ENCODE measurements at places on chromosomes 4 and X.
A peak's percentile ranks its signal among the peaks of the same experiment; 100 is the strongest.

- no peak for DNase-seq
Observed at GRCh38 chr4:112448306-112449132, 67.5 kb downstream of the NEUROG2 start.

DNA sequence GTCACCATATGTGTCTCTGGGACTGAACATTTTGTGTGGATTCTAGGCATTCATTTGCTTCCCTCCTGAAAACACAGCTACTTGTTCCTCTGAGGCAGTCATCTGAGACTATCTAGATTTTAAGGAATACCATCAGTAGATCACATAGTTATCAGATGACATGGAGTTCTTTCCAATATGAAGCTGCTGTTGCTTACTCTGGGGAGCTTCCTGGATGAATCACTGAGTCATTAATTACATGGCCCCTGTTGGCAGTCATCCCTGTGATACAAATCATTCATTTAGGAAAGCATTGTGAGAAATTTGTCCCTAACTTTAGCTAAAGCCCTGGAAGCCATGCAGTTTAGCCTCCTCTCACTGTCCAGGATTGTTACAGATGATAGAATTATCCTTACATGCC lies 98.2 kb upstream of the ARSJ start:
- no peak for DNase-seq

- DNase-seq = no peak
Observed at GRCh38 chrX:153909980-153910360, 5.5 kb downstream of the AVPR2 start.

DNA sequence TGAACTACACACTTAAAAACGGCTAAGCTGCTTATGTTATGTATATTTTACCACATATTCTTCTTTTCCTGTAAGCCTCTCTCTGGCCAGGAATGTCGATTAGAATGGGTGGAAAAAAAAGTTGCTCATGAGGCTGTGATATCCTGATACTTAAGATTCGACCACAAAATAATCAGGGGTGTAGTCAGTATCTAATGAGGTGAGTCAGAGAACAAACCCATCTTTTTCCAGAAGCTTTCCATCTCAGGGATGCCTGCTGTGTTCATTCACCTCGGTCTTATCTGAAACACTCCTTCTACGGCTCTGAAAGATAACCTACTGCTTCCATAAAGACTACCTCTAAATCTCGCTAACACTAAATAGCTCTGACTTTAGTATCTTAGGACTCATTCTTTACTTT lies 142.7 kb upstream of the MAP3K15 start:
- DNase-seq = no peak

DNA sequence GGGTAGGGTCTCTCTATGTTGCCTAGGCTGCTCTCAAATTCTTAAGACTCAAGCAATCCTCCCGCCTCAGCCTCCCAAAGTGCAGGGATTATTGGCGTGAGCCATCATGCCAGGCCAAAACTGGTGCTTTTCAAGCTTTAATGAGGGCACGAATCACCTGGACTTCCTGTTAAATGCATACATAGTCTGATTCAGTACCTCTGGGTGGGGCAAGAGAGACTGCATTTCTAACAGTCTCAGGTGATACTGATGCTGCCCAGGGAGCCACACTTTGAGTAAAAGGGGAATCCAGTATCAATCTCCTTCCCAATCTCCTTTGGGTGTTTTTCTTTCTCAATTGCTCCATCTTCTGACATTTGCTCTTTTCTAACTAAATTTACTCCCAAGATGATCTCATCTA lies 96.5 kb downstream of the SH3RF1 start:
- DNase-seq = no peak

DNA sequence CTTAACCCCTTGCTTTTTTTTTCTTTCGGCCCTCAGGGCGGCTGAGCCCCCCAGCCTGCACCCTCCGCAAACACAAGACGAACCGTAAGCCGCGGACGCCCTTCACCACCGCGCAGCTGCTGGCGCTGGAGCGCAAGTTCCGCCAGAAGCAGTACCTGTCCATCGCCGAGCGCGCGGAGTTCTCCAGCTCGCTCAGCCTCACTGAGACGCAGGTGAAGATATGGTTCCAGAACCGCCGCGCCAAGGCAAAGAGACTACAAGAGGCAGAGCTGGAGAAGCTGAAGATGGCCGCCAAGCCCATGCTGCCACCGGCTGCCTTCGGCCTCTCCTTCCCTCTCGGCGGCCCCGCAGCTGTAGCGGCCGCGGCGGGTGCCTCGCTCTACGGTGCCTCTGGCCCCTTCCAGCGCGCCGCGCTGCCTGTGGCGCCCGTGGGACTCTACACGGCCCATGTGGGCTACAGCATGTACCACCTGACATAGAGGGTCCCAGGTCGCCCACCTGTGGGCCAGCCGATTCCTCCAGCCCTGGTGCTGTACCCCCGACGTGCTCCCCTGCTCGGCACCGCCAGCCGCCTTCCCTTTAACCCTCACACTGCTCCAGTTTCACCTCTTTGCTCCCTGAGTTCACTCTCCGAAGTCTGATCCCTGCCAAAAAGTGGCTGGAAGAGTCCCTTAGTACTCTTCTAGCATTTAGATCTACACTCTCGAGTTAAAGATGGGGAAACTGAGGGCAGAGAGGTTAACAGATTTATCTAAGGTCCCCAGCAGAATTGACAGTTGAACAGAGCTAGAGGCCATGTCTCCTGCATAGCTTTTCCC lies 3.4 kb downstream of the MSX1 start:
- no peak for DNase-seq

DNA sequence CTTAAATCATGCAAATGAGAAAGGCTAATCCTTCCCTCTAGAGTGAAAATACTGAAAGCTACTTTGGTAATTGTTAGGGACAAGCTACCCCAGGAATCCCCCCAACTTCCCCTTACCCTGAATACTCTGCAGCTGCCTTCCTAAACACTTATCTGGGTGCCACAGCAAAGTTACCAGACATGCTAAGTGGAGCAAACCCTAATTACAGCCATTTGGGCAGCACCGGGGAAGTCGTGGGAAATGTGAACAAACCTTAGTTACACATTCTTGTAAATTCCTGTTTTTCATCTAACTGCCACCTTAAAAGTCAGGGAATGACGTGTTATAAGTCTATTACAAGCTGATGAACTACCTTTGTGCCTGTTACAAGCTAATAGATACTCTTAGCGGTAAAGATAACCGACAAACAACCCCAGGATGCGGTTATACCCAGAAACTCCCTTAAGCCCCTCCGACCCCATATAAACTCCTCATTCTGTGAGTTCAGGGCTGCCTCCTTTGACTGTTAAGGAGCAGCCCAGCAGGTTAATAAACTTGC lies 66.0 kb upstream of the PLAC8 start:
- no peak for DNase-seq

GRCh38 chr4:40055511-40055862 lies 1.2 kb upstream of the N4BP2 start:
- no peak for DNase-seq

DNA sequence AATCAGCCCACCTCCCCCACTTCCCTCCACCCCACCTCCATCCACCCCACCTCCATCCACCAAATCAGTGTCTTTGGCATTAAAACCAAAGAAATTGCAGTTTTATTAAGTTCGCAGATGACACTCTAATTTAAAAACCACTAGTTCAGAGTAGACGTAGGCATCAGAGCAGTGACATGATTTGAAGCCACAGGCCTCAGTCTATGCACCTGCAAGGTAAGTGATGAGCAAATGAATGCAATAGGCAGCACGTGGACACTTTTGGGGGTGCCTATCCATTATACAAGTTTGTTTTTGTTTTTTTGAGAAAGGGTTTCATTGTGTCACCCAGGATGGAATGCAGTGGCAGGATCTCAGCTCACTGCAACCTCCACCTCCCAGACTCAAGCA lies 88.0 kb upstream of the TRIM2 start:
- no peak for DNase-seq

GRCh38 chrX:9955506-9955905 lies 11.7 kb upstream of the CLDN34 start:
- DNase-seq = no peak

DNA sequence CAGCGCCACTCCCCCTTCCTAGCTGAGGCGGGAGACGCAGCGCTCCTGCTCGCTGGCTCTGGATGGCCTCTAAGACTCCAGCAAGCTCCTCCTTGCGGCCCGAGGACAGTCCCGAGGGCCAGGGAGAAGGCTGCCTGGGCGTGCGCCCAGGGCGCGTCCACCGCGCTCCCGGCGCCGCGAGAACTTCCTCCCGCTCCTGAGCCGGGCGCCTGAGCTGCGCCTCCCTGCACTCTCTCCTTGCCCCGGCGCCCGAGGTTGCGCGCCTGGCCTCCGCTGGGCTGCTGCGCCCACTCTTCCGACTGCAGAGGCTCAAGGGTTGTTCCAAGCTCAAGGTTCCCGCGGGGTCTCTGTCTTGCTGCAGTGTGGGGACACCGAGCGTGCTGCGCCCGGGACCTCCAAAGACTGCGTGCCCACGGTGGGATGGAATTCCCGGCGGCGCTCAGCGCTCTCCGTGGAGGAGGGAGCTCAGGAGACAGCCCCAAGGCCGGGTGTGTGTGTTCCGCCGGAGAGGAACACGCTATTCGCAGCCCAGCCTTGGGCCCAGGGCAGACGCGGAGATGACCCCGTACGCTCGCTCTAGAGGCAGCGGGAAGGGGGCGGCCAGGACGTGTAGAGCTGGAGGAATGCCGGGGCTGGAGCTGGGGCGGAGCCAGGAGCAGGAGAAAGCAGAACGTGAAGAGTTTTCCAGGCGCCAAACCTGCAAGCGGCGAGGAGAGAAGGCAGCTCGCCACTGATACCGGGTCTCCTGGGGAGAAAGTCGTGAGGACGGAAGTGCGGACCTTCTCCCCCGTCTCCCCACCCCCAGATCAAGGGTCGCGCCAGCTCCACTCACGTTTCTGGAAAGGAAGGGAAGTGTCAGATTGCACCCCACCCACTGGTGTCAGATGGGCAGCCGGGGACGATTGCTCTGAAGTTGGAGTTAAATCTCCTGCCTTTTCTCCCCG lies at the start of gene ARHGAP6:
Gene ARHGAP6, minus strand, starts transcription at position 753 of the 944 bp plus-strand sequence. CDS start 1,092 bp downstream, outside the sequence.
- peak; percentile 5 for DNase-seq

DNA sequence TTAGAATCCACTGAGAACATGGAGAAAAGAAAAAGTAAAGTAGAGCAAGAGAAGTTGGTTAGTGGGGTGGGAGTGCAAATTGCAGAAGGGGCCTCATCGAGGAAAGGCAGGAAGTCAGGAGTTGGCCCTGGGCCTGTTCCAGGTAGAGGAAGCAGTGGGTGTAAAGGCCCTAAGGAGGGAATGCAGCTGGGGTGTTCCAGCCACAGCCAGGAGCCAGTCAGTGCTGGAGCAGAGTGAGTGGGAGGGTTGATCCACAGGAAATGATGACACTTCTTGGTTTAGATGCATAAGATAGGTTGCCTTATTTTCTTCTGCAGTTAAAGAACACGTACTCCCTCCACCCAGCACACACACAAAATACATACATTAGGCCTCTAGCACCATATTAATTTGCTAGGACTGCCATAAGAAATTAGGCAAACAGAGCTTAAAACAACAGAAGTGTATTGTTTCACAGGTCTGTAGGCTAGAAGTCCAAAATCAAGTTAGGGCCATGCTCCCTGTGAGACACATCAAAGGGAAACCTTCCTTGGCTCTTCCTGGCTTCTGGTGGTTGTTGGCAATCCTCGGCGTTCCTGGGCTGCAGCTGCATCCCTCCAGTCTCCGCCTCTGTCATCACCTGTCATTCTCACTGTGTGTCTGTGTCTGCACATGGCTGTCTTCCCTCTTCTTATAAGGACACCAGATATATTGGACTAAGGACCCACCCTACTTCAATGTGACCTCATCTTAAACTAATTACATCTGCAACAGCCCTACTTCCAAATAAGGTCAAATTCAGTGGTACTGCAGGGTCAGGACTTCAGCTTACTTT lies 205.9 kb downstream of the AASDH start:
- no peak for DNase-seq

Measured in activated gamma-delta T cell (primary cell).